Esophagus muscularis mucosa (tissue), 4 donors: ENCODE measurements at places on chromosomes 11 and 22.

GRCh38 chr22:30127749-30128166 is 47.5 kb downstream of the HORMAD2 start:
- no peak for DNase-seq

DNA sequence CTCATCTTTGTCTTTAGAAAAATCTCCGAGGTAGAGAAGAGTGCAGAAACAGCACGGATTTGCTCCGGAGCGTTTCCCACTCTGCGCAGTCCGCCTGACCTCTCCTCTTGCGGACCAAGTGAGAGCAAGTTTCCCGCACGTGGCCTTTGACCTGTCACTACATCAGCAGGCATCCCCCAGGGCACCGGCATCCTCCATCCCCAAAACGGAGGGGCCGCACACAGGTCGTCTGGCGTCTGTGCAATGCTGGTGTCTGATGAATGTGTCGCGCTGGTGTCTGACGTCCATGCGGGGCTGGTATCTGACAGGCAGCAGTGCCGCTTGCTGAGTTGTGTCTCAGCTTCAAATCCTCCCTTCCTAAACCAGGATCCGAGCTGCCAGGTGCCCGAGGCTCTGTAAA is 739 bp upstream of the MRGPRE start:
- DNase-seq: no peak

- no peak for DNase-seq
Observed at GRCh38 chr22:42967005-42967404, 47.9 kb downstream of the PACSIN2 start.

DNA sequence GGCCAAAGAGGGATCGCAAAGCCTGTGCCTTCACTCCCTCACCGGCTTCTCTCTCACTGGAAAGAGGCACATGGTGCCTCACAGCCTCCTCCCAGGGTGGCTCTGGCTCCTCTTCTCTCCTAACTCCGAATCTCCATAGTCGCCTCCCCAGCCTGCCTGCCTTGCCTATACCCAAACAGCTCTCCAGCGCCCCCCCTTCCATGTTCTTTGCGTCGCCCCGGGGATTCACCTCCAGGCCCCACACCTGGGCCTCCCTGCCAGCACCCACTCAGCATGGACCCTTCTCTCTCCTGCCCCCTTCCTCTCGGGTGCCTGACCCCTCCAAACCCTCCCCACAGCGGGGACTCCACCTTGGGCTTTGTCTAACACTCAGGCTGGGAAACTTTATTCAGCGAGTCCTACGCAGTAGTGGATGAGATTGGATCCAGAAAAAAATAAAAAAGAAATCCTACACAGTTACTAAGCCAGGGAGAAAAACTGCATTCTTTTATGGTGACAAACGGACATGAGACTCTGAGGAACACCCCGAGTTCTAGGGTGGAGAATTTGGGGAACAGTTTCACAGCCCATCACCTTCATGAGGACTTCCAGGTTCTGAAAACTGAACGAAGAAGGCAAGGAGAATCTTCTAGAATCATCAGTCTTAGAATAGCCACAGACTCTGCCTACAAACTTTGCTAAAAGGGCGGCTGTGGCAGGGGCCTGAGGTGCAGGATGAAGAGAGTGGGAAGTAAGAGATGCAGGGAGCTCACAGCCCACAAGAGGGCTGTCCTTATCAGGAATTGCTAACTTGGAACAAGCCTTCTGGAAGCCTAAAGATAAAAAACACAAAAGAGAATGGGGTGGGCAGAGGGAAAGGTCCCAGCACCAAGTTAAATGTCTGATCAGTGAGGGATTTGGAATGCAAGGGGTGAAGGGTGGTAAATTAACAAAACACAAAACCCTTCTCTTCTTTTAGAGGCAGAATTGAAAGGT is 5.3 kb downstream of the PPM1F start:
- no peak for DNase-seq

DNA sequence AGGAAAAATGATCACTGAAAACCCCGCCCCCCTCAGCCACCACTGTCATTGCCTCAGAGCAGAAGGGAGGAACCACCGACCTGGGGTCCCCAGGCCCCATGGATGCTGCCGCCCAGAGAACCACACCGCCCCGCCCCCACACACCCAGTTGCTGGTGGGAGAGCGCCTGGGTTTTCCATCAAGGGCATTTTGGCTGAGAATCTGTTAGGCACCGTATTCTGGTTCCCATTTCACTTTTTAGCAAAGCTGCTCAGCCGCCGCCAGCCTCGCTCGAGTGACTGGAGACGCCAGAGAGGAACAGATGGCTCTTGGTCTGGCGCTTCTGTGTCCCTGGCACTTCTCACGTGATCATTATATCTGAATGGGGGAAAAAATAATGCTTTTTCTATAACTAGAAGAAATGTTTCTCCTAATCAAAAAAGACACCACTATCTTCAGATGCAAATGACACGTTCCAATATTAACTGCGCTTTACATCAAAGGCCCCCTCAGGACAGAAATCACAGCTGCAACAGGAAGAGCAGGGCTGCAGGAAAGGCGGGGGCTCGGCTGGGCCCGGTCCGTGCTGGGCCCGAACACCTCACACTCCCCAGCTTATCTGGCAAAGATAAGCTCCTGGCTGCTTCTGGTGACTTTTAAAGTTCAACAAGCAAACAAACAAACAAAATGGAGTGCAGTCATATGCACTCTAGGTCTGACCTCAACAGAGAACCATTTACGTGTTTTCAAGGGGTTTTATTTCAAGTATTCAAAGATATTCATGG is 149.8 kb downstream of the MPPED1 start:
- DNase-seq: peak; percentile 77

- no peak for DNase-seq
Observed at GRCh38 chr11:78078218-78079167, 1.2 kb downstream of the NDUFC2 start.

GRCh38 chr11:59106363-59107336 is at the start of gene FAM111B:
Gene FAM111B, plus strand, starts transcription at chr11:59107237. Its CDS starts 2,389 bp downstream, at chr11:59109626.
- DNase-seq: no peak

DNA sequence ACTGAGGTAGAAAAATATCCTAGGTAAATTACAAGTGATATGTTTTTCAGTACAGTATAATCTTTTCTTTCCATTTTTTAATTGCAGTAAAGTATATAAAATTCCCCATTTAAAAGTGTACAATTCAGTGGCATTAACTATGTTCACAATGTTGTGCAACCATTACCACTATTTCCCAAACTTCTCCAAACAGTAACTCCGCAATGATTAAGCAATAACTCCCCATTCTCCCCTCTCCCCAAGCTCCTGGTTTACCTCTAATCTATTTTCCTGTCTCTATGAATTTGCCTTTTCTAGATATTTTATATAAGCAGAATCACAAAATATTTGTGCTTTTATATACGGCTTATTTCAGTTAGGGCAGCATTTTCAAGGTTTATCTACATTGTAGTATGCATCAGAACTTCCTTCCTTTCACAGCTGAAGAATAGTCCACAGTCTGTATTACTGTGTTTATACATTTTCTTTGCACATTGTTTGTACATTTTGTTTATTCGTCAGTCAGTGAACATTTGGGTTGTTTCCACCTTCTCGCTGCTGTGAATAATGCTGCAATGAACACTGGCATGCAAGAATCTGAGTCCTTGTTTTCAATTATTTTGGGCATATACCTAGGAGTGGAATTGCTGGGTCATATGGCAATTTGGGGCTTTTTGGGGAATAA is 110.7 kb downstream of the RPL27A start:
- DNase-seq: no peak

DNA sequence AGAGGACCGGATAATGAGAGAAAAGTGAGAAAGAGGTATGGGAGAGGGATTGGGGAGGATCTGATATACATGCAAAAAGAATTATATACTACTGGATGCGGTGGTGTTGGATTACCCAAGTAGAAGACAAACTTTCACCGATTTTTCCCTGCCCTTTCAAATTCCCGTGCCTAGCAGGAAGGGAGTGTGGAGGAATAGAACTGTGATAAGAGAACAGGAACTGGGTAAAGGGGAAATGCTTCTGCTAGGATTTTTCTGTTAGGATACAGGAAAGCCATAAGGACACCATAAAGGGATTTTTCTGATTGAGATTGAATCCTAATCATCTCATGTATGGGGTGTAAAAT is 480 bp upstream of the MTMR2 start:
- DNase-seq: no peak

- DNase-seq: no peak
Observed at GRCh38 chr22:21099578-21099977, 53.8 kb downstream of the LRRC74B start.

DNA sequence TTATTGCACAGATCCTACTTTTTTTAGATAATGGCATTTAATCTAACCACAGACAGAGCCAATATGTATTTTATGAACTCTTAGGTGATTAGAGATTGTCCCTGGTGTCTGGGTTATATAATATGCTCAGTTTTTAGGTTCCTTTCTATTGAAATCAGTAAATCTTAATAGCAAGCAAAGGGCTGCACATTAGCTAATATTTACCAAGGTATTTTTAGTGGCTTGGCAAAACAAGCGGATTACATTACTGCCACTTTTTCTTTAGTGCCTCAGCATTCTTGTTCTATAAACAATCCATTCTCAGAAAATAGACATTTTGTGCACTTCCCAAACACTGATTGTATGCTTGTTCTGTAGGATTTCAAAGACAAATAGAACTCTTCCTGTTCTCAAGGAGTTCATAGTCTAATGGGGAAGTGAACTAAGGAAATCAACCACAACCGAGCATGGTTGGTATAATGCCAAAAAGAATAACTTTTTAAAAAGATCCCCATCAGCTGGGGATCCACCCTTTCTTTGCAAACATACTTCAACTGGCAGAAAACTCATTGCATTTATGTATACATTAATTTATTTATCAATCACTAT is 23.8 kb downstream of the KCNJ1 start:
- DNase-seq: no peak

DNA sequence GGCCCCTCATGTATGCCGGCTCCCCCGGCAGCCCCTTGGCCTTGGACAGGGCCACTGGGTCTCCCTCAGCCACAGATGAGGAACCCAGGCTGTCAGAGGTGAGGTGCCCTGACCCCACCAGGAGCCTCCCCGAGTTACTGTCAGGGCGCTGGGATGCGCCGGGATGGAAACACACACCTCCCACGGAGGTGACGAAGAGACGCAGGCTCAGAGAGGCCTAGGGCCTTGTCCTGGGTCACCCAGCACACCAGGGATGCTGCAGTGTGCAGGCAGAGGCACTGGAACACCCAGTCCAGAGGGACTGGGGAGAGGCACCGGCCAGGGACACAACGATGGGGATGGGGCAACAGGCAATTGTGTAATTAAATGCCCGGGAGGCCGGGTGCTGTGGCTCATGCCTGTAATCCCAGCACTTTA is 81.2 kb upstream of the PRR5 start:
- DNase-seq: no peak

GRCh38 chr11:22898036-22898435 is 37.8 kb upstream of the CCDC179 start:
- no peak for DNase-seq

- DNase-seq: no peak
Observed at GRCh38 chr11:117686711-117687110, 110.3 kb downstream of the DSCAML1 start.

DNA sequence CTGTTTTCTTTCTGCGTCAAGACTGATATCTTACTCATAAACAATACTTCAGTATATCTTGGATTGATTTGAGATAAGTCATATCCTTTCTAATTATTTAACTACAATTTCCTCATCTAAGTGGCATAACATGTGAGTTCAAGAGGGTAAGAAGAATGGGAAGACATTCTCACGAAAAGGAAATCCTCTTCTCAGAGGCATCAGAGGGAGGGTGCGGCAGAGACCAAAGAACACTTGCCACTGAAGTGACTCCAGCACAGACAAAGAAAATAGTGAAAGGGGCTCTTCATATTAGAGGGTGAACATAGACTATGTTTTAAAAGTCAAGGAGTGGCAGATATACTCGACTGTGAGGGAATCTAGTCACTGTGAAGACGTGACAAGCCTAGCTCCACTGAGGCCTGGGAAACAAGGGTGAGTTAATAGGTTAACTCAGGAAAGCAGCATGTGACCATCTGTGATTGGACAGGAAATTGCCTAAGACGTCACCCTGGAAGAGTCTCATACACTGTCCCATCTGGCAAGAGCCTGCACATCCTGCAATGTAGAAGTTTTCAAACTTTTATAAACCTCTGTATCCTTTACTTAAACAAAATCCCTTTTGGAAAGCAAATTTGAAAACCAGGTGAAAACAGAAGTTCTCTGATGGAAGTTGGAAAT is 1.9 kb upstream of the MMP1 start:
- DNase-seq: no peak

DNA sequence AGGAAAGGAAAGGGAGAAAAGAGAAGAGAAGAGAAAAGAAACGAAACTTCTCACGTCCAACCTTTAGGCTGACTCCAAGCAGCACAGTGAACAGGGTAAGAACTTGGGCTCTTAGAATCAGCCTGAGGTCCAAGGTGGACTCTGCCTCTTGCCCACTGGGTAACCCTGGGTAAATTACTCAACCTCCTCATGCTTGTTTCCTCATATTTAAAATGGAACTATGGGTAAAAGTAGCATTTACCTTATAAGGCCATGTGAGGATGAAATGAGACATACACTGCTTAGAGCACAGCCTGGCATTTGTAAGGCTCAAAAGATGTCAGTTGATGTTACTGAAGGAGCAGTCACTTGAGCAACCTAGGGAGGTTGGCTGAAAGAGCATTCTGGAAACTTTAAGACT is 107.9 kb downstream of the C11orf58 start:
- no peak for DNase-seq

- DNase-seq: no peak
Observed at GRCh38 chr11:86072211-86072610, 3.3 kb upstream of the PICALM start.

DNA sequence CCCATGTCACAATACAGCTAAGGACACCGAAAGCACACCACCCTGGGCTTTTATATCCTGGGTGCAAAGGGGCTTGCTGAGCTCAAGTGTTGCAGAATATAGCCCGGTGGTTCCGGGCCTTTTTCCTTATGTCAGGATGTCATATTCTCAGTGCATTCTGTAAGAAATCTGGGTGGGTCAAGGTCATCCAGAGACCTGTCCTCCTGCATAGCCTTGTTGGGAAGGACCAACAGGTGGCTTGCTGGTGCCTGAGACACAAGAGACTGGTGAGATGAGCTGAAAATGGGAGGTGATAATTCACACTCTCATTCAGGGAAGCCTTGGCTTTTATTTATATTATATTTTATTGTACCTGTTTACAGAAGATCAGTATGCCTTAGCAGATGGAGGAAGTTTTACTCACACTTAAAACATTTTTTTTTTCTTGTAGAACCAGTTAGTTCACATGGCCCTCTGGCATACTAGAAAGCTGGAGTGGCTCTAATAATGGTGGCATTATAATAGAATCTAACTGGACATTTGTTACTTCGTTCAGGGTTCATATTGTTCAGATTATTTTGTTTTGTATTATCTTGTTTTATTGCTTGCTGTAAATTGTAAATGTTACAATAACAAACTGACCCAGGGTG is 14.6 kb upstream of the TMEM123 start:
- no peak for DNase-seq

GRCh38 chr22:24576778-24577177 is 16.1 kb downstream of the LRRC75B start:
- no peak for DNase-seq

GRCh38 chr11:97224396-97224795 is 834.6 kb downstream of the JRKL start:
- no peak for DNase-seq

GRCh38 chr11:121451178-121451985 is 732 bp upstream of the SORL1 start:
- no peak for DNase-seq
